GM12864 (cell line): ENCODE measurements at places on chromosomes 5 and 9.

- DNase-seq = no peak
Observed at GRCh38 chr9:115213818-115214334, 95.9 kb upstream of the TNC start.

- DNase-seq = no peak
Observed at GRCh38 chr9:133956520-133957076, 35.5 kb downstream of the VAV2 start.

GRCh38 chr5:150263801-150264621 is 25.6 kb downstream of the CAMK2A start:
- DNase-seq = no peak

DNA sequence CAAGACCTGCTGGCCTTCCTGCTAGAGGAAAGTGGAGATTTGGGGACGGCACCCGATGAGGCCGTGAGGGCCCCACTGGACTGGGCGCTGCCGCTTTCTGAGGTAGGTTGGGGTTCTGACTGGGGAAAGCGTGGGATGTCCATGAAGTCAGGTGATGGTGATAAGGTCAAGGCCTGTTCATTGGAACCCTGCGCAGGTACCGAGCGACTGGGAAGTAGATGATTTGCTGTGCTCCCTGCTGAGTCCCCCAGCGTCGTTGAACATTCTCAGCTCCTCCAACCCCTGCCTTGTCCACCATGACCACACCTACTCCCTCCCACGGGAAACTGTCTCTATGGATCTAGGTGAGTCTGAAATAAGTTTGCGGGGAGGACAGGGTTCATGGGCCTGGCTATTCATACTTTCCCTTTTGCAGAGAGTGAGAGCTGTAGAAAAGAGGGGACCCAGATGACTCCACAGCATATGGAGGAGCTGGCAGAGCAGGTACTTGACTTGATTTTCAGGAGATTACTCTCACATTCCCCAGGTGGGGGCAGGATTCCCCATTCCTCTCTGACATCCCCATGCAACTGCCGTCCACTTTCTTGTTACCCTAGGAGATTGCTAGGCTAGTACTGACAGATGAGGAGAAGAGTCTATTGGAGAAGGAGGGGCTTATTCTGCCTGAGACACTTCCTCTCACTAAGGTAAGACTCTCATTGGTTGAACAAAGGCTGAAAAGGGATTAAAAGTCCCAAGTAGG is 505 bp downstream of the CREB3 start:
- DNase-seq = no peak

DNA sequence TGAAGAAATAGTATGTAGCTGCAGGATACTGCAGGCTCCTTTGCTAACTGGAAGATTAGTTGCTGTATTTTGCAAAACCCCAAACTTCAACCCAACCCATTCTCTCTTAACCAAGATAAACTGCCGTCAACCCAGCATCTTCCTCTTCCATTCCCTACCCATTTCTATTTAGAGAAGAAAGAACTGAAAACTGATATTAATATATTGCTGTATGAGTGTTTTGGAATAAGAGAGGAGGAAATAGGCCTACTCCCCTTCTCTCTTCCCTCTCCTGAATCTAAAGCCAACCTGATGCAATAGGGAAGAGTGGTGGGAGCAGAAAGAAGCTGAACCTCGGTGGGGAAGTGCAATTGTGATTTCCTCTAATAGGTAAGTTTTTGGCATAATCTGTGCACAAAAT is 83.7 kb downstream of the TMEM215 start:
- DNase-seq = no peak

- DNase-seq = no peak
Observed at GRCh38 chr9:34417734-34418133, 40.6 kb downstream of the FAM219A start.

DNA sequence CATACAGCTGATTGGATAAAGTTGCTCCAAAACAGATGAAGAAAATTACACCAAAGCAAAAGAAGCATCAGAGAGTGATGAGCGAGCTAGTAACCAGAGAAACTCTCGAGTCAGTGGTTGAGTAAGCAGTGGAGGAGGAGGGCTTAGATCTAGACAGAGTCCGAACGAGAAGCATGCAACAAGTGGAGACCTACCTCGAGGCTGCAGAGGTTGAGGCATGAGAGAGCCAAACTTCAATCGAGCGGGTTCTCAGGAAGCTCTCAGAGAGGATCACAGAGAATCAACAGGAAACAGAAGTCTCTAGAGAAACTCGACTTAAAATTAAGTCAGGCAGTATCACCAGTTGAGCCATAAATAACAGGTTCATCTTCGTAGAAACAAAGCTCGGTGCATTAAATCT is 6.1 kb downstream of the RUSC2 start:
- no peak for DNase-seq

DNA sequence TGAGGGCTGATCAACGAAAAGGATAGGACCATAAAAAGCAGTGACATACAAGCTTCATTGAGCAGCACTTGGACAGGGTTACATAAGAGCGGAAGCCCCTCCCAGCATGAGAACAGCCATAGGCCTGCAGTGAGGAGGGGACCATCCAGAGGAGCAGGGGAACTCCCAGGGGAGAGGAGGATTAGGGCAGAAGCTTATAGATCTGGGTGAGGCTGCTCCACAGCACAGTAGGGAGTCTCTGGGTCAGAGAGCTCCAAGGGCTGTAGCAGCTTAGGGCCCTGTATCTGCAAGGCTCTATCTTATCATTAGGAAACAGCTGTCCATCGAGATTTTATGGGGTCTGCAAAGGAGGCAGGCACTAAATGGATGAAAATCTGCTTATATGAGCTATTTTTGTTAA is 186.6 kb downstream of the DOCK8 start:
- DNase-seq = no peak

DNA sequence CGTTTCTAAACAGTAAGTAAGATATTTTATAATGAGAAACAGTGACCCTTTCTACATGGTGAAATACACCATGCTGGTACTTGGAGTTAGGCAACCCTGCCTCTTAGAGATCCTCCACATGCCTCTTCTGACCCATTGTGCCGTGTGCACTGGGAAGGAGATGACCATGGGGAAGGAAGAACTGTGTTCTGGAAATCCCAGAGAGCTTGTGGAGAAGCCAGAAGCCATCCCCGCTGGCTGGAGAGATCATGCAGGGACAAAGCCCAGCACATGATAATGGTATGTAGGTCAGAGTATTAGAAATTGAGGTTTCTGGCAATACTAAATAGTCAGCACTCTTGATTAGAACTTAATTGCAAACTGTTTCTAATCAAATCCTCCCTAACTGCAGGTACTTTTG is 307.3 kb downstream of the FBXL7 start:
- no peak for DNase-seq

GRCh38 chr9:71506821-71507220 is 261.5 kb downstream of the CEMIP2 start:
- no peak for DNase-seq

GRCh38 chr5:93620487-93621326 is 37.7 kb downstream of the NR2F1 start:
- no peak for DNase-seq

- no peak for DNase-seq
Observed at GRCh38 chr5:129716651-129717050, 31.2 kb upstream of the MINAR2 start.

GRCh38 chr9:69757996-69758675 is 1.7 kb downstream of the PTAR1 start:
- no peak for DNase-seq

DNA sequence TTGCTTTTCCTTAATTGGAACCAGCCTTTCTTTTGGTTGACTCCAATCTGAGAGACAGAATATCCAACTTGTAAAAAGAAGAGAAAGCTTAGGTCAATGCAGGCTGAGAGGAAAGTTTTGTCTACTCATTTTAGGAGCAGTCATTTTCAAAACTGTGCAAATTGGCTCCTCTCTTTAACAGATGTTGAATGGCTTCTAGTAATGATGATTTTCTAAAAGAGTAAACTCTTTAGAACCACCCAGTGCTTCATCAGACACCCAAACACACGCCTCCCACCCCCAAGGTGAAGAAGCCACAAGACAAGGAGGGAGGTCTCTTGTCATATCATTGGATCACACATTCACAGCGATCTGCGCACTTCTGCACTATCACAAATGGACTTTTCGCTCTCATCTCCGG is 116.3 kb upstream of the KLF9 start:
- no peak for DNase-seq

DNA sequence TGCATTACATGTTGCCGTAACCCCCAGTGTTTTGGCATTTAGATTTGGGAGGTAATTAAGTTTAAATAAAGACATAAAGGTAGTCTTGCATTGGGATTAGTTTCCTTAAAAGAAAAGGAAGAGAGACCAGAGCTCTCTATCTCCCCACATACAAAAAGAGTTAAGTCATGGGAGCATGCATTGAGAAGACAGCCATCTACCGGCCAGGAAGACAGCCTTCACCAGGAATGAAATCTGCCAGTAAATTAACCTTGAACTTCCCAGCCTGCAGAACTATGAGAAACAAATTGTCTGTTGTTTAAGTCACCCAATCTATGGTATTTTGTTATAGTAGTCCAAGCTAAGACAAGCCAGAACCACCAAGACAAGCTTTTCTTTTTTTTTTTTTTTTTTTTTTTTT is 567.0 kb upstream of the CDH18 start:
- DNase-seq = no peak

DNA sequence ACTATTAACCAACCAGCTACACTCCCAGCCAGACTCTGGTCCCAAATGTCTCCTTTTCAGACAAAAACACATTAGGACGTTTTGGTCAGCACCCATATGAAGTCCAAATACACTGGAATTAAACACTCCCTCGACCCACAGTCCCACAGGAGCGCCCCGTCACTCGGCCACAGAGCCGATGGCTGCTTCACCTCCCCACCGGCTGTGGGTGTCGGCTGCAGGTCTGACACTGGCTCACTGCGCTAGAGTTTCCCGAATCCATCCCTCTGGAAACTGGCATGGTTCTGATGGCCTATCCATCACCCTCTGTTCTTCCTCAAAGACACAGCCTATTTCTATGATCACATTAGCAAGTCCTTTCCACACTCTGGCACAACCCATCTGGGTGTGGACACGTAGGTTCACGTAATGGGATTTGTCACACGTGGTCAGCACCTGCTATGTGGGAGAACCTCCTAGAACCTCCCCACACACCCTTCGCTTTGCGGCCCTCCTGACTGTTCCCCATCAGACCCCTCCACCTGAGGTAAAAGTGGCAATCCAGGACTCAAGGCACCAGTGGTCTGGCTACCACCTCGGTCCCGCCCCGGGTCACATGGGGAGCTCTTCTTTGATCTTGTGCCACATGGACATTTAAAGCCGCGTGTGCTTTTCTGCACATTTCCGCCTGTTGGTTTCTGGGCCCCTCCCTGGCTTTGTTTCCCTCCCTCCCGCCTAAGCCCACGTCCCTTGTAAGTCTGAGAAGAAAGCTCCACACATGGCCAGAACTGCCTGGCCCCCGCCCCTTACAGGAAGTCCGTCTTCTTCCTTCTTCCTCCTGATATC is 131.1 kb upstream of the PHYKPL start:
- no peak for DNase-seq

DNA sequence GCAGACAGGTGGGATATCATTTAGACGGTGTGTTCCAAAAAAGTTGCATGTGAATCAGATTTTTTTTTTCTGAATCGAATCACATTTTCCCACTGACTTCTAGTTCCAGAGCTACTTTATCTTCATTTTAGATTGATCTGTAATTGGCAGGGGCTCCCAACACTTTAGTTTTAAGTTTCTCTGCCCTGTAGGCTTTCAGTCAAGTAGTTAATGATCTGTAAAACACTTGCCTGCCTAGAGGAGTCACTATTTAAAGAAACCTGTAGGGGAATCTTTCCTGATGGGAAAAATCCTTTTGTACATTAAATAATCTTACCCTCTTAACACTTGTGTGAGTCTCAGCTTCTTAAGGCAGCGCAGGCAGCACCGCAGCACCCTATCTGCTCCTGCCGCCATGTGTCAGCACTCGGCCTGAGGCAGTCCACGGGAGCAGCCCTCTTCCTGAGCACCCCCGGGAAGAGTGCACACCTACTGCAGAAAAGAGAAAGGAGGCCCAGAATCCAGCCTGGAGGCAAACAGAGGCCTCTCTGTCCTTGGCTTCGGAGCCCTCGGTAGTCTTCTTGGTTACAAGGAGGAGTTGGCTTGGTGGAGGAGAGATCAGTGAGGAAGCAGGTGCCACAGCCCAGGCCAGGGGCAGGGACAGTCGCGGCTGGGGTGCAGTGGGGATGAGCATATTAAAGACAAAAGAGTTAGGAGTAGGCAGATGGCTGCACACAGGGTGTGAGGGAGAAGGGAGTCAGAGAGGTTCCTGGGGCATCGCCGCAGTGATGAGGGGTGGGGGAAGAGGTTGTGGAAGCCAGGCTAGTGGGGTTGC is 209.3 kb downstream of the GAPVD1 start:
- DNase-seq = no peak

GRCh38 chr5:1254196-1254595 is 29.0 kb downstream of the SLC6A18 start:
- no peak for DNase-seq

GRCh38 chr9:88534456-88535225 is at the start of gene NXNL2:
Gene NXNL2 (plus strand): TSS chr9:88535178. CDS start chr9:88535435, 257 bp downstream.
- DNase-seq = no peak

DNA sequence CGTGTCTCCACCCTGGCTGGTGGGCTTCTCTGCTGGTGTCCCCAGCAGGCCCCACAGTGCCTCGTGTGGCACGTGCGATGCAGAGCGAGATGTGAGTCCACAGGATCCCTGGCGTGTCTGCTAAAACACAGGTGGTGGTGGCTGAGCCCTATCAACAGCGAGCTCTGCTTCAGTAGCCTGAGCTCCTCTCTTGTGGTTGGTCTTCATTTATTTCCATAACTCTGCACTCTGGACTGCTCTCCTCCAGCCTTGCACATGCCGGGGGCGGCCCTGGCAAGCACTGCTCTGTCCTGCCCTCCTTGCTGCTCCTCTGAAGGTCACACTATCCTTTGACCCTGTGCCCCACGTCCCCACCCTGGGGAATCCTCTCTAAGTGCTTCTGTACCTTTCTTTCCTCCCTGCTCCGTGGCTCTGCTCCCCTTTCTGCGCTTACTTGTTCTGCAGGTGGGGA is 59.2 kb downstream of the NSUN2 start:
- DNase-seq = no peak

GRCh38 chr5:473551-474192 is 30.7 kb downstream of the EXOC3 start:
- DNase-seq = no peak

GRCh38 chr9:36450110-36450732 is 50.2 kb upstream of the RNF38 start:
- no peak for DNase-seq

DNA sequence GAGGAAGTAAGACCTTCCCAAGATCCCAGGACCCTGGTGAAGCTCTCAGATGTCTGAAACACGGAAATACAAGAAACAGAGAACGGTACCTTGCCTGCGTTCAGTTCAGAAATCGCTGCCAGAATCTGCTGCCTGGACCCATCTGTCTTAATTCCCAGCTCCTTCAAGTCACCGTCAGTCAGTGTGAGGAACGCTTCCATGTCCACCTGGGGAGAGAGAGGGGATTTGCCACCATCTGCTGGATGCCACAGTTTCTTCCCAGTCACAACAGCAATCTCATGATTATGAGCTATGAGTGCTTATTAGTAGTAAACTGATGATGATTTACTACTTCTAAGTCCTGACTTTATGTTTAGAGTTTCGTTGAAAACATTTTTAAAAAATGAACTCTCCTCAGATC is 36.7 kb upstream of the GABBR2 start:
- DNase-seq = no peak

GRCh38 chr9:105455836-105456475 is 8.1 kb downstream of the FSD1L start:
- no peak for DNase-seq
